ENCODE measurements at places on chromosomes 3 and 15.

GRCh38 chr15:52651114-52651513 is 28.1 kb downstream of the ATOSA start:
- no peak for DNase-seq

DNA sequence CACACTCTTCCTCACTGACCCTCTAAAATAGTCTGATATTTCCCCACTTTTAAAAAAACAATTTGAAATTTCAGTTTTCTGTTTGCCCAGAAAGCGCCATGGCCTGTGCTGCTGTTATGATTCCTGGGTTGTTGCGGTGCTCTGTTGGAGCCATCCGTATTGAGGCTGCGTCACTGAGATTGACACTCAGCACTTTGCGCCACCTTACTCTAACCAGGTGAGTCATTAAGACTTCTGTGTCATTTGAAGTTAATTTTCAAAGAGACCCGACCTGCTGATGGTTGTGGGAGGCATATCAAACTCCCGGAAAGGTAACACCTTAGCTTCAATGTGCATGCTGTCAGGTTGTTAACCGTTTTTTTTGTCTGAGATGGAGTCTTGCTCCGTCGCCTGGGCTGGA is 5.8 kb downstream of the OXNAD1 start:
- DNase-seq, result no peak

DNA sequence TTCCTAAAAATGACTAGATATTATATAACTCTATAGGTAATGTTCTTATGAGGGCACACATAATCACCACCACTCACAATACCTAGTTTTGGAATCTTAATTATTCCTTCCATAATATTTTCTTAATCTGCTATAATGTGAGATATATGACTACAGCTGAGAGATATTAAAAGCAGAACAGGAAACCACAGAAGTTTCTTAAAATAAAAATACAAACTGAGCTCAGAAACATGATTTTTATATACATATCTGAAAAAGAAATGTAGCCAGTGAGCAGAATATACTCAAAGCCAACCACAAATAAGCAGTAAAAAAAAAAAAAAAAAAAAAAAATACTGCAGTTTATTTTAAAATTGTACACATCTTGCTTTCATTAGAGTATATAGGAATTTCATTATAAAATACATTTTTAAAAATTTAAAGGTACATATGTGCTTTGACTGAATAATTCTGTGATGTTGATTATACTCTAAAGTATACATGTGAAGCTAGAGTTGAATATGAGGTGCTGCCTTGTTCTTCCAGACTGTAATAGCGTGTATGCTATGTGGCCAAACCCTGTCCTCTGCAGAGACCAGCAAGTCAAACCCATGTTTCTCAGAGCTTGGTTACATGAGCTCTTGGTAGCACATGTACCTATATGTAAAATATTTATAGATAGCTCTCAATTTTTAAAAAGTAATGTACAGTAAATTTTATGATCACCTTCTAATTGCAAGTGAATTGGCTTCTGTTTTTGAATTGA is 175.0 kb downstream of the UBE2E2 start:
- no peak for DNase-seq

DNA sequence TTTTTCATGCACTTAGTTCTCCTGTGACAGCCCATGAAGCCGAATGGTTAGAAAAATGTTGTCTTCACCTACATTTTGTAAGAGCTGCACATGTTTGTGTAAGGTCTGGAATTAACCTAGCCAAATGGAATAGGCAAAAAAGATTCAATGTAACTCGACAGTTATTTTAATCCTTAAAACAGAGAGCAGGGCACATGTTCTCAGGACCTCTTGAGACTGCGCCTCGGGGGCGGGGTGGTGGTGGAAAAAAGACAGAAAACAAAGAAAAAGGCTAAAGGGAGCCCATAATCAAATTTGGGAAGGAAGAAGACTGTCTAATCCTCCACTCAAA is 702 bp upstream of the CSNK1G1 start:
- DNase-seq, result no peak

DNA sequence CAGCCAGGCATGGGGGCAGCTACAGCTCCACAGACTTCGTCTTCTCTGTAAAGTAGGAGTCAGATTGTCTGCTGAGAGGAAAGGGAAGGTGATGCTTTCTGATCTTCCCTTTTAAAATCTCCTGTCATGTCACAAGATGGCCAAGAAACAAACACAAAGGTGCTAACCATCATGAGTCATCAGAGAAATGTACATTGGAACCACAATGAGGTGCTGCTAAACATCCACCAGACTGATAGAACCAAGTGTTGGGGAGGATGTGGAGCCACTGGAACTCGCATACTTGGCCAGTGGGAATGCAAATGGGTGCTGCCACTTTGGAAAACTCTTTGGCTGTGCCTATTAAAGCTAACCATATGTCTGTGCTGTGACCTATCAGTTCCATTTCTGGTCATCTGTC is 268.8 kb downstream of the SLCO3A1 start:
- no peak for DNase-seq

DNA sequence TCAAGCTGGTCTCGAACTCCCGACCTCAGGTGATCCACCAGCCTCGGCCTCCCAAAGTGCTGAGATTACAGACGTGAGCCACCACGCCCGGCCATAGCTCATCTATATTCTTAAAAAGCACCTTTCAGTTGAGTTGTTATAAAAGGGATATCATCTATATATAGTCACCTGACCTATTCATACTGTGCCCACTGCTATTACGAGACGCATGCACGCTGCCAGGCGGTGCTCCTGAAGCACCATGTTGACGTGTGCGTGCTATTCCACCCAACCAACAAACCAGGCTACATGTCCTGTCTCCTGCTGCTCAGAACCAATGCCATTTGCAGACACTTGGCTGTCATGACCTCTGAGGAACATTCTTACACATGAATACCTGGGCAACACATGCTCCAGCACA is 17.6 kb downstream of the CYFIP1 start:
- DNase-seq, result no peak

DNA sequence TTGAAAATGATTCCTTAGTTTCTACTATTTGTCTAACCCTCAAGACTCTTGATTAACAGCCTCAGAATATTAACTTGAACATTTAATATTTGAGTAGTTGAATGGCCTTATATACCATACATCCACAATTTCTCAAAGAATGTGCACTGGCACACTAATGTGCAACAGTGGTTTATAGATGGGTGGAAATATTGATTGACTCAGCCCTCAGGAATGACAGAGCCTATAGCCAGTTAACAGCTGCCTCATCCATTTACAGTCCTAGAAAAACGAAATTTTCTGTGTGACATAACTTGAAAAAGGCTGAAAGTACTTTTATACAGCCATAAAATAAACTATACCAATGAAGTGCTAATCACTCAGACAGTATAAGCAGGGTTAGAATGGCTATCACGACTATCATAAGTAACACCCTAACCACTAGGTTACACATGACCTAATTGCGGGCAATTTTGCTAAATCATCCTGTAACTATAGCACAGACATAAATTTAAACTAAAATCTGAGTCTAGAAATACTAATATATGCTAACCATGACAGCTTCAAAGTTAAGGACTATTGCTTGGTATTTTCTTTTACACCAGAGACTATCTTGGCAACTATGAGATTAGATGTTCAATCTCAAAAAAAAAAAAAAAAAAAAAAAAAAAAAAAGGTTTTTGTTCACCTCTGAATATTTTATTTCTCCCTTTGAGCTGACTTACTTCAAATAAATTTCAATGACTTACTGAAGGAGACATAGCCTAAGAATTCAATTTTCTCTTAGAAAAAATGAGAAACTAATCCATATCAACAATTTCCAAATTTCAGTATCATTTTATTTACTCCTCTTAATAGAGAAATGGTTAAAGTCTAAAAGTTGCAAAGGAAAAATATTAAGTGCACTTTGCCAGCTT is 9.3 kb downstream of the SECISBP2L start:
- DNase-seq, result no peak
